EH (cell line): ENCODE measurements at places on chromosomes 6 and 20.
A peak's percentile ranks its signal among the peaks of the same experiment; 100 is the strongest.

- peak; percentile 36 for DNase-seq
Observed at GRCh38 chr6:41887331-41887751, 7.8 kb downstream of the USP49 start.

DNA sequence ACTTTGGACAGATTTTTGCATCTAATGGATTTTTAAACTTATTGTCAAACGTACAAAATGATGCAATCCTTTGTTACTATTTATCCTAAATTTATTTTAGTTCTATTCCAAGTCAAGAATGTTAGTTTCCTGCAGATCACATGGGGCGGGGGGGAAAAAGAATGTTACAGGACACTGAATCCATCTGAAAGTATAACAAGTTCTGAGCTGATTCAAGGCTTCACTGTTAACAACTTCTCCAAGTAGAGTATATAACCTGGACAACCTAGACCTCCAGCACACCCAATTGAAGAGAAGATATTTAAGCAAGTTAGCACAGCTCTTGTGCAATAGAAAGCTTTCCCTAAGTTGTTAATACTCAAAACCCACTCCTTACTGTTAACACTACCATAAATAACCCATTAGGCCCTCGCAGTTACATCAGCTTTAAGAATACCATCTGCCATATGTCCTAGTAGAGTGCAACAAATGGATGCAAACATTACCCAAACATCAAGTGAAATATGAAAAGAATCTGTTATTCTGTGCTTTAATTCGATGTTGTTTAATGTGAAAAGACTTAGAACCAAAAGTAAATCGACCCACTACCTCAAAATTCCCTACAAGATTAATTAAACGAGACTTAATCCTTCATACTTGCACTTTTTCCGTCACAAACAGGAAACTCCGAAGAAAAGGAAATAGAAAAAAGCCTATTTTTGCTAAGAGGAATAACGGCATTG lies 1.3 kb downstream of the SEC63 start:
- DNase-seq, result peak; percentile 48

DNA sequence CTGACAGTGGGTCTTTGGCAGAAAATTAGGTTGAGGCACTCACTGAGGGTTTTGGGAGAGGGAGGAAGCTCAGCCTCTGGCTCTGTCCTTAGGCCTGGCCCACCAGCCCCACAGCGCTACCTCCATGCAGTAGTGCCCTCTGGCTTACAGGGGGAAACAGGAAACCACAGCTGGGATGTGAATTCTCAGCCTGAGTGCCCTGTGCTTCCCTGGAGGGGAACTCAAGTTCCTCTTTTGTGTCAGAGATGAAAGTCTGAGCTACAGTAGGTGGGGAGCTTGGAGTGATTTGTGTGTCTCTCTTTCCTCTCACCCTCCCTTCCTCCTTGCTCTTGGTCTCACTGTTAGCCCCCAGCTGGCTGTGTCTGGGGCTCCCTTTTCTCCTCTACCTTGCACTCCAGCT lies 48.2 kb upstream of the BLCAP start:
- no peak for DNase-seq

DNA sequence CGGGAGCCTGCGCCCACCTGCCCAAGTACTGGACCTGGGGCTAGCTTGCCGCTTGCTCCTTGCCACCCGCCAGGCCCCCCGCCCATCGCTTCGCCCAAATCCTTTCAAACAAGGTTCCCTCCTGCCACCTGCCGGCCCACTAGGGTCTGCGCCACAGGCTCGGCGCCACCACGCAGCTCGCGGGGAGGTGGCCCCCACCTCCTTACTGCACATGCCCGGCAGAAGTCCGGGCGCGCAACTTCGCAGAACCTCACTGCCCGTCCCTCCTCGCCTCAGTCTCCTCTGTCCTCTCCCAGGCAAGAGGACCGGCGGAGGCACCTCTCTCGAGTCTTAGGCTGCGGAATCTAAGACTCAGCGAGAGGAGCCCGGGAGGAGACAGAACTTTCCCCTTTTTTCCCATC lies 11.2 kb downstream of the GNAS-AS1 start:
- DNase-seq, result peak; percentile 13

- DNase-seq, result peak; percentile 20
Observed at GRCh38 chr6:73340048-73340447, 14.0 kb downstream of the DPPA5 start.

- no peak for DNase-seq
Observed at GRCh38 chr20:53227523-53227922, 255.4 kb downstream of the TSHZ2 start.

DNA sequence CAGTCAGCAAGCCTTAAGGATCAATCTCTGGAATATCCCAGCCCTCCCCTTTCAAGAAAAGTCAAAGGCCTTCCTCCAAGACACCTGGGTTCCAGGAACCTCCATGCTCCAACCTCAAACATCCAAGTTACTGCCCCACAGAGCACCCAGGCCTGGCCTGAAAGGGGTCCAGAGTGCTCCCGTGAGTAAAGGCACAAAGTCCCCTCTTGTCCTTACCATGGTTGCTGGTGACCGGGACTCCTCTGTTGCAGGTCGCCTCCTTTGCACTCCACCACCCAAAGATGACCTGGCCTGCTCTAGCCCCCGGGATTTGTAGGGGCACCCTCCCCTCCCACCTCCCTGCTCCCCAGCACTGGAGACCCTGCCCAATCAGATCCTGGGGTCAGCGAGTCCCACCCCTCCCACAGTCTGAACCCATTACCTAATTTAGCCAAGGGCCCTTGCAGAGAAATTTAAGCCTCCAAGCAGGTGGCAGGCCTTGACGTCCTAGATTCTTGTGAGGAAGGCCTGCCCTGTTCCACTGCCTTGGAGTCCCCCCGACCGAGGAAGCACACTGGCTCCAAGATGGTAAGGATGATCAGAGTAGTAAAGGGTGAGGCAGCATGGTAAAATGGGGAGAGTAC lies at the start of gene TNNC2:
Gene TNNC2, minus strand, starts transcription at position 283 of the 623 bp plus-strand sequence. Its CDS starts 64 bp downstream, at position 219.
- no peak for DNase-seq

GRCh38 chr20:46088409-46089166 lies 1.2 kb downstream of the NCOA5 start:
- DNase-seq, result peak; percentile 60

- DNase-seq, result peak; percentile 6
Observed at GRCh38 chr6:132713352-132714134, at the start of gene VNN1. Gene VNN1 (minus strand): TSS chr6:132714055. CDS start chr6:132714035, 20 bp downstream.

GRCh38 chr6:119510246-119510645 lies 160.7 kb upstream of the MAN1A1 start:
- DNase-seq, result no peak

DNA sequence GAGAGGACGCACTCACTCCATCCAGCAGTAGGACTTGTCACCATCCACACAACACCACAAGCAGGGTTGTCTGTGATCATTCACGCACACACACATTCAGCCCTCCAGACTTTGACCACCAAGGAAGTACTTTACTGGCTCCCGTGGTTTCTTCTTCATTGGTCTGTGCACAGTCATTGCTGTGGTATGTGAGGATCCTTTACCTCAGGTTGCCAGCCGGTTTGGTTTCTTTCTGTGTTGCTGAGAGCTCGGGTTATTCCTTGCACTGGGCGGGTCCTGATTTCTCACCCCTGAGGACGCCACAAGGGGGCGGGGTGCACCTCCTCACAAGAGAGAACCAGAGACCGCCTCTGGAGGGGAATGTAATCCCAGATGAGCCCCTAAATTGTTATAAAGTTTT lies 11.2 kb downstream of the SLC35A1 start:
- DNase-seq, result peak; percentile 77

DNA sequence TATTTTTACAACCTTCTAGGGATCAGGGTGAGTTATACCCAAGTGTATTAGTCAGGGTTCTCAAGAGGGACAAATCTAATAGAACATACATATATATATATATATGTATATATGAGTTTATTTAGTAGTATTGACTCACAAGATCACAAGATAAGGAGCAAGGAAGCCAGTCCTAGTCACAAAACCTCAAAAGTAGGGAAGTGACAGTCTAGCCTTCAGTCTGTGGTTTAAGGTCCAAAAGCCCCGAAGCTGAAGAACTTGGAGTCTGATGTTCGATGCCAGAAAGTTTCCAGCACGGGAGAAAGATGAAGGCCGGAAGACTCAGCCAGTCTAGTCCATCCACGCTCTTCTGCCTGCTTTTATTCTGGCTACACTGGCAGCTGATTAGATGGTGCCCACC lies 632.7 kb upstream of the AGPAT4 start:
- DNase-seq, result no peak
